Iris pigment epithelial cell (primary cell): ENCODE measurements at places on chromosomes 13 and 19.

DNA sequence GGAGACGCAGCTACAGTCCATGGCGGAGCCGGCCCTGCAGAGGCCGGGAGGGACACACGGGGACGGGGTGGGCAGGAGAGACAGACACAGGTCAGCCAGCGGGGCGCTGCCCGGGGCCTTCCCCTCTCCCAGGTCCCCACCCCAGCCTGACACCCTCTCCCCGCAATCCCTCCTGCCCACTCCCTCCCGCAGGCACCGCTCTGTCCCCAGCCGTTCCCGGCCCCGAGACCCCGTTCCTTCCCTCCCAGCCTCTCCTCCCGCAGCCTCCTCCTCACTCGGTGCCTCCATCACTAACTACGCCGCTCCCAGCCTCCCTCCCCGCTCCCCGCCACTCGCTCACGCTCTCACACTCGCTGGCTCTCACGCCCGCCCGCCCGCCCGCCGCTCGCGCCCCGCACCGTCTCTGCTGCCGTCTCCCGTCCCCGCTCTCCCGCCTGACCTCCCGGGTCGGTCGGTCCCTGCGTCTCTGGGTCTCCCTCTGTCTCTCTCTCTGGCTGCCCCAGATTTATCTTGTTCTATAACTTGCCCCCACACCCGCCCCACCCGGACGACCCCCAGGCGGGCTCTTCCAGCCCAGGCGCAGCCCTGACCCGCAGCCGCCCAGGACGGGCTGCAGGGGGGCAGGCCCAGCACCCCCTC lies 15.2 kb downstream of the ERFL start:
- no peak for DNase-seq

- peak; percentile 58 for DNase-seq
Measured at GRCh38 chr19:6259312-6259861, 20.4 kb downstream of the MLLT1 start.

GRCh38 chr13:109166804-109167203 lies 537.4 kb downstream of the MYO16 start:
- DNase-seq, result peak; percentile 33

GRCh38 chr13:37383856-37384370 lies 214.7 kb downstream of the POSTN start:
- DNase-seq, result no peak

GRCh38 chr19:29680447-29680846 lies 15.2 kb downstream of the PLEKHF1 start:
- DNase-seq, result no peak

GRCh38 chr13:48600374-48601364 lies 53.1 kb upstream of the CYSLTR2 start:
- DNase-seq, result peak; percentile 86

- no peak for DNase-seq
Measured at GRCh38 chr19:5005096-5005495, 36.2 kb downstream of the KDM4B start.

- peak; percentile 56 for DNase-seq
Measured at GRCh38 chr19:16445238-16446107, 26.3 kb downstream of the EPS15L1 start.

GRCh38 chr19:38879400-38879751 lies 1.3 kb upstream of the RINL start:
- no peak for DNase-seq

DNA sequence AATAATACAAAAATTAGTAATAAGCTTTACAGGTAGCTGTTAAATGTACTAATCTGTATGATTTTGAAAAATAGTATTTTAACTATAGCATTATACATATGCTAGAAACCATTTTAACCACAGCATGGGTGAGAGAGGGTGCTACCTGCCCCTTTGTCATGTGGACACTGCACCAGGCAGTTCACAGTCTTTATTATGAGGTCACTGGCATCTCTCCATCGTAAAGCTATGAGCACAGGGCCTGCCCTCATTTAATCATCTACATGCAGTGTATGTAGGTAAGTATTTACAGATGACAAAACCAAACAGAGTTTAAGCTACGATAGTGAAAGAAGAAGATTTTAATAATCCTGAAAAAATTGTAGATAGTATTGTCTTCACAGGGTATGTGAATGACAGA lies 21.7 kb downstream of the EDNRB start:
- DNase-seq, result no peak

GRCh38 chr13:97001636-97002035 lies 7.4 kb upstream of the OXGR1 start:
- DNase-seq, result no peak

GRCh38 chr19:52648336-52649016 lies 10.3 kb upstream of the ZNF83 start:
- DNase-seq, result peak; percentile 70

- no peak for DNase-seq
Measured at GRCh38 chr13:60012488-60012887, 151.2 kb downstream of the DIAPH3 start.

DNA sequence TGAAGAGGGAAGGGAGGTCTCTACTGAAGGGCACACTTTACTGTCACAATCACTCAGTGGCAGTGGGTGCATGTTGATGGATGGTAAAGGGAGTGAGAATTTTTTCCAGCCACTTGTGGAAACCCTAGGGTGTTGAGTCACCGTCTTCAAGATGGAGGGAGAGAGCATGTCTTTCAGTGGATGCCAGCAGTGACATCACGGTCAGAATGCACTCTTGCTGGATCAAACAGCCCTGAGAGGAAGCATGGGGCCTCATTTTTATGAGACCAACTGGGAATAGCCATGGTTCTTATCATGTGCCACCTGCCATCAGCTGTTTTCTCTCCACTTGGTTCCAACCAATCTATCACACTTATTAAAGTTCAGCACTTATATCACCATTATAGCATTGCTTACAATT lies 182.5 kb downstream of the KCNRG start:
- no peak for DNase-seq

DNA sequence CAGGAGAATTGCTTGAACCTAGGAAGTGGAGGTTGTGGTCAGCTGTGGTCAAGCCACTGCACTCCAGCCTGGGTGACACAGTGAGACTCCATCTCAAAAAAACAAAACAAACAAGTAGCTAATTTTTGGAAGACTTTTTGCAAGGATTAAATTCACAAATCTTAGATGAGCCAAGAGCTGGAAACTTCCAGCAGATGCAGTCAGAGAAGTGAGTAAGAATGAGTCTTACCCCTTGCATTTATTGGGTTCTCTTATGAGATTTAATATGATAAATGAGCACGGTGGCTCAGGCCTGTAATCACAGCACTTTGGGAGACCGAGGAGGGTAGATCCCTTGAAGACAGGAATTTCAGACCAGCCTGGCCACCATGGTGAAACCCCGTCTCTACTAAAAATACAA lies 44.9 kb upstream of the NBEA start:
- DNase-seq, result no peak

DNA sequence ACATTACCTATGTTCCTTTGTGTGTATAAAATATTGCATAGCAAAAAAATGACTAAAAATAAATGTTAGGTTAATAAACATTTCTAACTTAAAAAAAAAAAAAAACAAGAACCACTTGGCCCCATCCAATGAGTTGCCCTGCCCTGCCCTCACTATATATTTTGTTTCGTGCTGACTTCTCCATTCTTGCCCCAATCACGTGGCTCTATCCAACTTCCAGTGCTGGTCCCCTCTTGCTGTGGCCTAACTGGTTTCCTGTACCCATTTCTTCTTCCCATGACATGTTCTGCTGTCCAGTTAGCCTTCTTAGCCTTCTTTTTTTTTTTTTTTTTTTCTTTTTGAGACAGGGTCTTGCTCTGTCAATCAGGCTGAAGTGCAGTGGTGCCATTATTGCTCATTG lies 151.6 kb downstream of the FOXO1 start:
- DNase-seq, result no peak

DNA sequence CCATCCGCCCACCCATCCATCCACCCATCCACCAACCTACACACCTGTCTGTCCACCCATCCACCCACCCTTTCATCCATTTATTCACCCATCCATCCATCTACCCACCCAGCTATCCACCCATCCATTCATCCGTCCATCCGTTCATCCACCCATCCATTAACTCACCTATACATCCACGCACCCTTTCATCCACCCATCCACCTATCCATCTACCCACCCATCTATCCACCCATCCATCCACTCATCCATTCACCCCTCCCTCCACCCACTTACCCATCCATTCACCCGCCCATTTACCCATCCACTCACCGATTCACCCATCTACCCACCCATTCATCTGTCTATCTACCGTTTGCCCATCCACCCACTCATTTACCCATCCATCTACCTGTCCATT lies 17.6 kb downstream of the KLHL26 start:
- no peak for DNase-seq

GRCh38 chr19:48961673-48962028 lies 3.5 kb upstream of the FTL start:
- no peak for DNase-seq

- DNase-seq, result peak; percentile 43
Measured at GRCh38 chr13:100089465-100090032, 656 bp downstream of the PCCA start.

- no peak for DNase-seq
Measured at GRCh38 chr19:29259867-29260281, 46.9 kb upstream of the UQCRFS1 start.

- DNase-seq, result no peak
Measured at GRCh38 chr19:647566-648284, 8.0 kb downstream of the FGF22 start.

DNA sequence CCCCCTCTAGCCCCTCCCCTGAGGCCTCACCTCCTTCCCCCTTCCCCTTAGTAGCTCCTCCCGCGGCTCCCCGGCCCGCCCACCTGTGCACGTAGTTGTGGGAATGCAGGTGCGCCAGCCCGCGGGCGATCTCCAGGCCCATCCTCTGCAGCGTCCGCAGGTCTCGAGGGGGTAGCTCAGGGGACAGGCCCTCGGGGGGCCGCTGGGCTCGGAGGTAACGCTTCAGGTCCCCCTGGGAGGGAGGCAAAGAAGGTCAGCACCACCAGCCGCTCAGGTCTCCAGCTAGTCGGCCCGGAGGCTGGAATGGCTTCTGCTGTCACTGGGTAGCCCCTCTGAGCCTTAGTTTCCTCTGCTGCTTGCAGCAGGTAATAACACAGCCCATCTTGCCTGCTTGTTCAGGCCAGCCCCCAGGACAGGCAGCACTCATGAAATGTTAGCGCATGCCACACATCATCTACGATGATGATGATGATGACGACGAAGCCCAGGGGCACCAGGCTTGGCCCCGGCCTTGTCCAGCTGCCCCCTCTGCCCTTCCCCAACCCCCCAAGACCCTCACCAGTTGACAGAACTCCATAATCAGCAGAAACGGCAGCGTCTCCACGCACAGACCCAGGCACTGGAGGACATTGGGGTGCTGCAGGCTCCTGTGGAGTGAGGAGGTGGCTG lies 9.2 kb downstream of the LMTK3 start:
- DNase-seq, result no peak

GRCh38 chr13:25727250-25727649 lies 324.6 kb downstream of the SHISA2 start:
- no peak for DNase-seq

- no peak for DNase-seq
Measured at GRCh38 chr13:93372856-93373255, 146.2 kb downstream of the GPC6 start.

- DNase-seq, result no peak
Measured at GRCh38 chr19:28823338-28823961, 389.5 kb downstream of the UQCRFS1 start.

- DNase-seq, result no peak
Measured at GRCh38 chr19:39150807-39151600, 25.4 kb downstream of the PAK4 start.

DNA sequence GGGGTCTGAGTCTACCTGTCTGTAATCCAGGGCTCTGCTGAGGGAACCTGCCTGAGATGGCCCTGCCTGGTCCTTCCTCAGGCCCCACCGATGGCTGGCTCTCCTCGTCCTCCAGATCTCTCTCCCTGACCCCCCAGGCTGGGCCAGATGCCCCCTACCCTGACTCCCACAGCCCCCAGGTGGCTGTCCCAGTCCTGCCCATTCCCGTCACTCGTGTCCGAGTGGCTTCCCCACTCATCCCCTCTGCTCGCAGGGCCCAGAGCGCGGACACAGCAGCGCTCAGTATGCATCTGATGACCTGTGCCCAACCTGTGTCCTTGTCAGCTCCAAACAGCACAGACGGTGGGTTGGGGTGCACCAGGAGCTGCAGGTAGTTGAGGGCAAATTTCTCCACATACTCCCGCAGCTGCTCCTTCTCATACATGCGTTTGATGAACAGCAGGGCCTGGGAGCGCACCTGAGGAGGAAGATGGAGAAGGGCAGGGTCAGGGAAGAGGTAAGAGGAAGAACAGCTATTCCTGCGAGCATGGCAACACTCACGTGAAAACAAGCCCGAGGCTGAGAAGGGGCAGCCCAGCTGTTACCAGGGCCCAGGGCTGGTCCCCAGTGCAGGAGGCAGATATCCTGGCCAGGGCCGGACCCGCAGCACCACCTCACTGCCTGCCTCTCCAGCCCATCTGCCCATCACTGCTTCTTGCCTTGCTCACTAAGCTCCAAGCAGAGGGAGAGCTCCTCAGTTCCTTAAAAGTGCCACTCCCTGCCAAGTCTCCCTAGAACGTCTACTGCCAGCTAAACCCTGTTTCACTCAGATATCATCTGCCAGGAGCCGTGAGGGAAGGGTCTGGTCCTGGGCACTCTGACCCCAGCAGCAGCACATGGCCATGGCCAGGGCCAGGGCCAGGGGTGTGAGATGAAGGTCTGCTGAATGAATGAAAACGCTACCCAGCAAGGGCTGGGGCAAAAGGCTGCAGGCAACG lies 11.1 kb upstream of the RSPH6A start:
- no peak for DNase-seq

- no peak for DNase-seq
Measured at GRCh38 chr13:50236898-50237318, 221.7 kb downstream of the KCNRG start.

DNA sequence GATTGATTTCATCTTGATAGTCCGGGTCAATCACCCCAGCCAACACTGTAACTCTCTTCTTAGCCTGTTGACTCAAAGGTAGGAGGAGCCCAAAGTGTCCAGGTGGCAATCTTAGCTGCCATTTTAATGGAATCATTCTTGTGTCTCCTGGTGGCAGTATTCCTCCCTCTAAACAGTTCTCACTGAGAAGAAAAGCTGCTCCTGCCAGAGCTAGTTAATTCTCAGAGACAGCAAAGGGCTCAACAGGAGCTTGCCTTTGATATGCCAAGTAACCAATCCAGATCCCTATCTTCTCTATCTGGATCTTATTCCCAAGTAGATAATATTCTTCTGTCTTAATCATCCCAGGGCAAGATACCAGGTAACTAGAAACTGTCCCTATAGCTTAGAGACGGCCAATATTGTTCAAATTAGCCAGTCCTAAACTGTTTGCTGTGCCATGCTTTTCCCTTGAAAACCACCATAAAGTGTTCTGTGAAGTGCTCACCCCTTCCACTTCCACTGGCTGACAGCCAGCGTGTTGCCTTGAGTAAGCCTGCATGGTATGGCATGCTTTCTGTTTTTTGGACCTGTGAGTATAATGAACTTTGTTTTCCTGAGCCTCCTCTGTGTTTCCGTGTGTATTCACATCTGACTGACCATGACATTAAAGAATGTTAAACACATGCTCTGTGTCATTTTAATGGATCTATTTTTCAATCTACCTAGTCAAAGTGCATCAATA lies 463.7 kb upstream of the SLITRK5 start:
- DNase-seq, result peak; percentile 4

DNA sequence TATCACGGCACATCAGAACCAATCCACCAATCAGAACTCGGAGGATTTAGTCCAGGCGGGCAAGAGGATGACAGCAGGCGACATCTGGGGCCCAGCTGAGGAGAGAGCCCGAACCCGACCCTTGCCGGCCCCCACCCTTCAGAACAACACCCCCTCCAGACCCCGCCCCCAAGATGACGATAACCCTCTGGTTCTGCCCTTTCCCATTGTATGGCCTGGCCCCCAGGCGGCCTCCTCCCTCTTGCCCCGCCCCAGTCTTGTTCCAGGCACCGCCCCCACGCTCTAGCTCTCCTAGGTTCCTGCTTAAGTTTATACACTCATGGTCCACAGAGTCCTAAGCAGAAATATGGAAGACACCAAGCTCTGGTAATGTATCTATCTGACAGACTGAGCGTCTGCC lies 2.8 kb upstream of the ZNF83 start:
- peak; percentile 17 for DNase-seq
